ENCODE measurements at places on chromosomes 6 and 20. TPM values are rescaled to one million over a fixed set of nuclear protein-coding genes. Genes with fewer than 3 reads are reported as not detected.
A peak's percentile ranks its signal among the peaks of the same experiment; 100 is the strongest.

- DNase-seq, result no peak
Observed at GRCh38 chr6:43916924-43917877, 147.2 kb downstream of the VEGFA start.

EDN1 gene
- 29.1 TPM for total RNA-seq

RNF144B gene
- 6.6 TPM for total RNA-seq

DNA sequence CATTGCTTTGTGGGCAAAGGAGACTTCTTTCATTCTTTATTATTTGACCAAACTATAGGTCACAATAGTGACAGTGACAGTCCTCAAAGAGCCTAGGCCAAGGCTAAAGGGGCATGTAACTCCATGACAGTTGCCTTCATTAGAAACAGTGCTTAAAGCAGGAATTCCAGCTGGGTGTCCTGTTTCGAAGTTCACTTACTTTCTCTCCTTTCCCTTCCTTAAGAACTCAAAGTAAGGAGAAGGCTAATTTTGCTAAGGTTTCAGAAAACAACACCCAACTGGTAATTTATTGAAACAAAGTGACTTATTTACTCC is 48.1 kb upstream of the HEY2 start:
- no peak for DNase-seq

DEFB132 gene
- total RNA-seq, result not detected

MROH8 gene
- total RNA-seq, result 3.1 TPM

- DNase-seq, result no peak
Observed at GRCh38 chr6:96743496-96743895, 93.8 kb downstream of the GPR63 start.

- DNase-seq, result peak; percentile 86
Observed at GRCh38 chr6:163751032-163751525, 336.6 kb downstream of the QKI start.

- DNase-seq, result no peak
Observed at GRCh38 chr6:113558966-113559365, 298.2 kb upstream of the MARCKS start.

GRCh38 chr6:66533921-66534404 is 826.9 kb upstream of the EYS start:
- no peak for DNase-seq

DNA sequence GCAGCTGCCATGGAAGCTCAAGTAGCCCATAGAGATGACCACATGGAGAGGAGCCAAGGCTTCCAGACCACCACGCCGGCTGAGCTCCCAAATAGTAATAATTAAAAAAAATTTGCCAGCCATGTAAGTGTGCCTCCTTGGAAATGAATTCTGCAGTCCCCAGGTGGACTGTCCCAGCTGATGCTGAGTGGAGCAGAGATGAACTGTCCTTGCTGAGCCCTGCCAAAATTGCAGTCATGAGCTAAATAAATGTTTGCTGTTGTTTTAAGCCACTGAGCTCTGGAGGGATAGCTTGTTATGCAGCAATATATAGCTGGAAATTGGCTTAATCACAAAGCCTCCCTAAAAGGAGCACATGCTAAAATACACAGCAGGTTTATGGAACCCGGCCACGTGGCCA is 55.6 kb upstream of the SNRPB2 start:
- DNase-seq, result no peak

ZSWIM3 gene
- 2.1 TPM for total RNA-seq

- DNase-seq, result no peak
Observed at GRCh38 chr20:59087829-59088433, 45.3 kb upstream of the PRELID3B start.

- no peak for DNase-seq
Observed at GRCh38 chr6:32046450-32047083, 8.4 kb downstream of the CYP21A2 start.

- no peak for DNase-seq
Observed at GRCh38 chr6:157990321-157991066, 8.8 kb downstream of the SYNJ2 start.

DNA sequence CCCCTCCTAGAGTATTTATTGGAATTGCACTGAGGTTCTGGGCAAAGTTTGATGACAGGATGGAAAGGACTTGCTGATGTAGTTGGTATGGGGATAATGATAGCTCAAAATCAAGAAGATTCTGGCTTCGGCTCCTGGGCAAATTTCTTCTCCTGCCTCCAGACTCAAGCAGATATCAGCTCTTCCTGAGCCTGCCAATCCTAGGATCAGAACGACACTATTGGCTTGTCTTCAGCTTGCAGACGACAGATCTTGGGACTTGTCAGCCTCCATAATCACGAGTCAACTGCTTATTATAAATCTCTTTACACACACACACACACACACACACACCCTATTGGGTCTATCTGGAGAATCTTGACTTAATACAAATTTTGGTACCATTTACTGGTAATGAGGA is 131.1 kb downstream of the PREX1 start:
- no peak for DNase-seq

DNA sequence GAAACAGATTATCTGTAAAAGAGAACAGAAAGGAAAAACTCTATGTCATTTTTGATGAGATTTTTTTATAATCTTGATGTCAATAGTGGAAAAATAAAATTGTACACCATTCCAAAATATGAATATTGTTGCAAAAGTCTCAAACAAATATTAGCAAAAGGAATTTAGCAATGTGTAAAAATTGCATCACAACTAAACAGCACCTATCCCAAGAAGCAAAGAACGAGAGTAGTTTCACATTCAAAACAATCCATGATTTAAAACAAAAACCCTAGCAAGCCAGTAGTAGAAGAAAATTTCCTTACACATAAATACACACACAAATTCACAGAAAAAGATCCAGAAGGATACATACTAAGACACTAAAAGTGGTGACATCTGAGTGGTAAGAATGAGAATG is 38.4 kb downstream of the LCA5 start:
- DNase-seq, result no peak

- no peak for DNase-seq
Observed at GRCh38 chr20:10560686-10561085, 113.1 kb downstream of the JAG1 start.

DNA sequence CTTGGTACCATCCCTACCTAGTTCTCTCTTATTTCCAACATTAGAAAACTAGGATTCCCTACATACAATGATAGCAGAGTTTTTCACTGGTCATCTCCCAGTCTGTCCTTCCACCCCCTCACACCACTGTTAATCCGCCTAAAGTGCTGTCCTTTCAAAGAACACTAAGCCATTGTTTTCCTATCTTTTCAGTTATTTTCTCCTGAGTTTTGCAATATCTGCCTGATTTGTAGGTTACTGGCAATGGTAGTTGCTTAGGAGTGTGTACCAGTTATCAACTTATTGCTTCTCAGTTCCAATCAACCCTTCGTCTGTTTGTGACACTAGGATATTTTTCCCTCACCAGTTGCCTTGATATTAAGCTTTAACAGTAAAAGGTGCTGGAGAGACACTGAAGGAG is 135.0 kb downstream of the EPM2A start:
- no peak for DNase-seq

- no peak for DNase-seq
Observed at GRCh38 chr6:41647061-41647511, 8.8 kb downstream of the MDFI start.

- no peak for DNase-seq
Observed at GRCh38 chr20:33602826-33603590, 59.1 kb upstream of the C20orf144 start.

- no peak for DNase-seq
Observed at GRCh38 chr6:246352-246751, 45.9 kb upstream of the DUSP22 start.

GRCh38 chr6:105740946-105741645 is 338.2 kb upstream of the PREP start:
- DNase-seq, result no peak

CST4 gene
- total RNA-seq, result not detected
